ENCODE measurements at places on chromosomes 12 and 14. TPM values are rescaled to one million over a fixed set of nuclear protein-coding genes. Genes with fewer than 3 reads are reported as not detected.

IL26 gene
- total RNA-seq: not detected

FUT8 gene
- total RNA-seq: 89.9 TPM

AP4S1 gene
- 4.4 TPM for total RNA-seq

RIN3 gene
- total RNA-seq: 10.7 TPM

MANSC1 gene
- 3.3 TPM for total RNA-seq

LRRC10 gene
- not detected for total RNA-seq

DDHD1 gene
- 25.7 TPM for total RNA-seq

TRPV4 gene
- 0.59 TPM for total RNA-seq

STXBP6 gene
- 22.0 TPM for total RNA-seq

SERPINA3 gene
- total RNA-seq: 0.20 TPM

Measured in subcutaneous preadipocyte (primary cell).